ENCODE measurements at places on chromosomes 3 and 15. TPM values are rescaled to one million over a fixed set of nuclear protein-coding genes. Genes with fewer than 3 reads are reported as not detected.

The SLC2A2 gene
- not detected for total RNA-seq

- no peak for DNase-seq
- H3K4me3 ChIP-seq: no peak overlapping the region
- no peaks in the 10 kb centered on the region for H3K4me1 ChIP-seq
- H3K36me3 ChIP-seq: no peaks in the 10 kb centered on the region
These were observed 386.5 kb downstream of the LRTM1 start for GRCh38 chr3:54541369-54541768.

DNA sequence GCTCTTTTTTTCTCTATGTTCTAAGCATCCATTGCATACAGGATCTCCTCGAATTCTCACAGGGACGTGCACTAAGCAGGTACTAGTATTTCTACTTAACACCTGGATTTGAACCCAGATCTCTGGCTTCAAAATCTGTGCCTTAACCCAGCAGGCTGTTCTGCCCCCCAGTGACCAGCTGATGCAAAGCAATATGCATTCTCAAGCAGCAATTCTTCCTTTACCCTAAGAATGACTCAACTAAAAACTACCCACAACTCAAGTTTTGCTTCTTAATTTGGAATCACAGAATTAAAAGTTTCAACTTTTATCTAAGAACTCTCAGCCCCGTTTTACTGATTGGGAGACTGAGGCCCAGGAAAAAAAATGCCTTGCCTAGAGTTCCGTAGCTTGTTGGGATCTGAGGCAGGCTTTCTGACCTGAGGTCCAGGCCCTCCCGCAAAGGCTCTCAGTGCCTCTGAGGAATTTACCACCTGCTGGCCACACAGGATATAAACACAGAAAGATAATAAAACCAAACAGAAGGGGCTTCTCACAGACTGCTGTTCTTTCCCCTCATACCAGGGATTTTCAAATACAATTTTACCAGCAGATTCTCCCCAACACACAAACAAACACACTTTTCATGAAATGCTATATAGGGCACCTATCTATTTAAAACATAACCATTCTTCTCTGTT is 115.4 kb upstream of the RAD18 start:
- DNase-seq: no peak
- H3K27me3 ChIP-seq: no peaks in the 10 kb centered on the region
- peaks cover 16% of the 10 kb centered on the region for H3K36me3 ChIP-seq
- peaks cover 8% of the 10 kb centered on the region for H3K4me1 ChIP-seq
- H3K27ac ChIP-seq: no peak overlapping the region

GRCh38 chr3:124745756-124746155 is 15.5 kb downstream of the UMPS start:
- H3K4me1 ChIP-seq: no peaks in the 10 kb centered on the region
- peaks cover 51% of the 10 kb centered on the region for H3K36me3 ChIP-seq
- no peak overlapping the region for H3K4me3 ChIP-seq
- H3K27me3 ChIP-seq: no peaks in the 10 kb centered on the region
- H3K27ac ChIP-seq: no peak overlapping the region

DNA sequence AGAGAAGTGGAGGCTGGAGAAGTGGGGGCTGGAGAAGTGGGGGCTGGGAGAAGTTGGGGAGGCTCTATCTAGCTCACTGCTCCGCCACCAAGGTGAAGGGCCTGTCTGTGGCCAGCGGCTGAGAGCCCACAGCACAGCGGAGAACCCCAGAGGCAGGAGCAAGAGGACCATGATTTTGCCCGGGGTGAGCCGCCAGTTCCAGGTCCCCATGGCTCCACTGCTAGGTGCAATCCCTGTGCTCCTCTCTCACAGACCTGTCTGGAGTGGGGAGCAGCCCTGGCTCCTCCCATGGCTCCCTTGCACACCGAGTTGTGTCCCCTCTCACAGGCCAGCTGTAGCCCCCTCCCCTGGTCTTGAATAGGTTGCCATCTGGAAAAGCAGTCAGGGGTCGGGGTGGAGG is 4.7 kb upstream of the NRROS start:
- H3K4me3 ChIP-seq: no peak overlapping the region
- DNase-seq: no peak
- H3K27ac ChIP-seq: no peak overlapping the region
- peaks cover 2% of the 10 kb centered on the region for H3K4me1 ChIP-seq
- H3K27me3 ChIP-seq: no peaks in the 10 kb centered on the region

GRCh38 chr3:179943117-179943880 is 93.4 kb downstream of the PEX5L start:
- no peak overlapping the region for H3K27ac ChIP-seq
- H3K4me1 ChIP-seq: no peaks in the 10 kb centered on the region
- no peaks in the 10 kb centered on the region for H3K27me3 ChIP-seq
- H3K36me3 ChIP-seq: no peaks in the 10 kb centered on the region
- no peak overlapping the region for H3K4me3 ChIP-seq
- DNase-seq: no peak

- peaks cover 4% of the 10 kb centered on the region for H3K4me1 ChIP-seq
- no peak overlapping the region for H3K4me3 ChIP-seq
- no peak overlapping the region for H3K27ac ChIP-seq
- no peaks in the 10 kb centered on the region for H3K27me3 ChIP-seq
These were observed 19.6 kb downstream of the PLXNA1 start for GRCh38 chr3:127002195-127003174.

DNA sequence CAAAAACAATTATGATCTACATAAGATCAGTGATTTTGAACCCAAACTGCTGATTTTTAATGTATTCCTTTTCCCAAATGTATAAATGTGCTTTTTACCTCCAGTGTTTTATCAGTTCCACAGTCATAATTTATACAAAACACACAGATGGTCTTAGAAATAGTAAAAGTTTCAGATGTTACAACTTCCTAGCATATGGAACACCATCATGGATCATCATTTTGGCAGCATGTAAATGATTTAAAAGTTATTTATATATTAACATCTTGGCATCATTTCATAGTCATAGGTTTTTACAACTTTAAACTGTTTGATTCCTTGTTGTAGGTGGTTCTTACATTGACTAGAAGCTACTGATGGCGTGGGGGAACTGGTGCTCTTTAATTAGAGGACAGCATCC is 1025.3 kb downstream of the ROBO1 start:
- no peaks in the 10 kb centered on the region for H3K27me3 ChIP-seq
- H3K27ac ChIP-seq: no peak overlapping the region
- H3K4me1 ChIP-seq: peaks cover 2% of the 10 kb centered on the region
- H3K4me3 ChIP-seq: no peak overlapping the region
- H3K36me3 ChIP-seq: no peaks in the 10 kb centered on the region
- DNase-seq: no peak

The SNTN gene
- total RNA-seq: not detected

DNA sequence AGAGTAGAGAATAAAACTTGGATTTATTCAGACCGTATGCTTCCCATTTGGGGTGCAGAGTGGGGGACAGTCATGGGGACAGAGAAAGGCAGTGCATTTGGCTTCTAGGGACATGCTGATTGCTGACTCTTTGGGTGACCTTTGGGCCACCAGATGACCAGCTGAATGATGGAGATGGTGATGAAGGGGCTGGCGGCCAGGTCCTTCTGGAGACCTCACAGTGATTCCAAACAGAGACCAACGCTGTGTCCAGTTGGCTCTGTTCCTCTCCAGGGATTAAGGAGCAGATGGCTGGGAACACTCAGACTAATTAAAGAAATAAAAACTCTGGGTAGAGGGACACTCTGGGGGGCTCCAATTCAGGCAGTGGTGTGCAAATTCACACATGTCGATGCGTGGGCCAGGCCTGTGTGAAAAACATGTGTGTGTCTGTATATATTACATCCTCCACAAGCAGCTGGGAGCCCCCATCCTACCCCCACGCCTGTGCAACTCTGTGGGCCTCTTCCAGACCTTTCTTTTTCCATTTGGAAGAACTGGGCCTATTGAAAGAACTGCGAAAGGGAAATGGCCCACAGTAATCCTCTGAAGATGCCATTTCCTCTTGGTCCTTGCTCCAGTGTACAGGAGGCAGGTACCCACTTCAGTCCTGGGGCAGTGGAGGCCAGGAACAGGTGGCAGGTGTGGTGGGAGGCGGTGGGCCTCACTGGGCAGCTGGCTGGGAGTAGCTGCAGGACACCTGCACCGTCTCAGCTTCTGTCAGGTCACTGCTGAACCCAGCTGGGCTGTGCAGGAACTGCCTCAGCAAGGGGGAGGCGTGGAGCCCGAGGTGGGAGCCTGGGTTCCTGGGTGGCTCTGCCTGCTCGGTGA is 8.9 kb downstream of the XIRP1 start:
- DNase-seq: no peak
- H3K4me1 ChIP-seq: peaks cover 7% of the 10 kb centered on the region
- no peak overlapping the region for H3K4me3 ChIP-seq
- no peaks in the 10 kb centered on the region for H3K27me3 ChIP-seq
- no peaks in the 10 kb centered on the region for H3K36me3 ChIP-seq

GRCh38 chr3:143731776-143732175 is 116.5 kb downstream of the SLC9A9 start:
- H3K4me1 ChIP-seq: no peaks in the 10 kb centered on the region
- H3K27me3 ChIP-seq: no peaks in the 10 kb centered on the region
- no peak overlapping the region for H3K27ac ChIP-seq
- no peaks in the 10 kb centered on the region for H3K36me3 ChIP-seq
- no peak overlapping the region for H3K4me3 ChIP-seq
- DNase-seq: no peak

The AGBL1 gene
- total RNA-seq: not detected

DNA sequence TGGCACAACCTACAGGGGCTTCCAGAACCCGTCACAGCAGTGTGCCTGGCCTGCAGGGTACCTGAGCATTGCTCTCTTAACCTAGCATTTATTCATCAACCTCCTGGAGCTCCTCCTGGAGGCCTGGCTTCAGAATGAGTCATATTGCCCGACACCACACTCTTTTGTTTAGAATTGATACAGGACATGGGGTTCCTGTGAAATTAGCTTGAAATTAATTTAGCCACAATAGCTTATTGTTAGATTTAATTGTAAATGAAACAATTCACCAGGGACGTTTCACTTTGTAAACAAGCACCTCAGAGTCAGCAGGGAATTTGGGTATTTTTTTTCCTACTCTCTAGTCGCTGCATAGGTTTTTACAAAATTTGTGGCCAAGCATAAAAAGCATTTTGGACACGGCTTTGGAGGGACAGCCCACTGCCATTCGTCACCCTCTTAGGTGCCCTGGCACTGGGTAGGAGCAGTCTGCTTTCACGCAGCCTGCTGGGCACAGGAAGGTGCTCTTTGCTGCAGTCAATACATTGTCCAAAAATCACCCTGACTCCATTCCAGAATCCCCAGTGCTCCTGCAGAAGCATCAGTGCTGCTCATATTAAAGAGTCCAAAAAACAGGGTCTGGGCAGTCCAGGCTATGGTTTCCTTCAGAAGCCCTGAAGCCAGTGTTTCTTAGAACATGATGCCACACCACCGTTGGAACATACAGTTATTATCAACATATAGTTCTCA is 60.8 kb upstream of the MEF2A start:
- H3K36me3 ChIP-seq: no peaks in the 10 kb centered on the region
- H3K27ac ChIP-seq: no peak overlapping the region
- no peaks in the 10 kb centered on the region for H3K4me1 ChIP-seq
- no peak overlapping the region for H3K4me3 ChIP-seq
- H3K27me3 ChIP-seq: no peaks in the 10 kb centered on the region
- DNase-seq: no peak

The ATRIP gene
- total RNA-seq: 17.5 TPM

- no peak overlapping the region for H3K4me3 ChIP-seq
- peaks cover 8% of the 10 kb centered on the region for H3K36me3 ChIP-seq
- no peak for DNase-seq
- no peaks in the 10 kb centered on the region for H3K4me1 ChIP-seq
These were observed 124.1 kb downstream of the TMEM108 start for GRCh38 chr3:133162265-133162664.

The CD80 gene
- not detected for total RNA-seq

The GUCA1C gene
- total RNA-seq: not detected

DNA sequence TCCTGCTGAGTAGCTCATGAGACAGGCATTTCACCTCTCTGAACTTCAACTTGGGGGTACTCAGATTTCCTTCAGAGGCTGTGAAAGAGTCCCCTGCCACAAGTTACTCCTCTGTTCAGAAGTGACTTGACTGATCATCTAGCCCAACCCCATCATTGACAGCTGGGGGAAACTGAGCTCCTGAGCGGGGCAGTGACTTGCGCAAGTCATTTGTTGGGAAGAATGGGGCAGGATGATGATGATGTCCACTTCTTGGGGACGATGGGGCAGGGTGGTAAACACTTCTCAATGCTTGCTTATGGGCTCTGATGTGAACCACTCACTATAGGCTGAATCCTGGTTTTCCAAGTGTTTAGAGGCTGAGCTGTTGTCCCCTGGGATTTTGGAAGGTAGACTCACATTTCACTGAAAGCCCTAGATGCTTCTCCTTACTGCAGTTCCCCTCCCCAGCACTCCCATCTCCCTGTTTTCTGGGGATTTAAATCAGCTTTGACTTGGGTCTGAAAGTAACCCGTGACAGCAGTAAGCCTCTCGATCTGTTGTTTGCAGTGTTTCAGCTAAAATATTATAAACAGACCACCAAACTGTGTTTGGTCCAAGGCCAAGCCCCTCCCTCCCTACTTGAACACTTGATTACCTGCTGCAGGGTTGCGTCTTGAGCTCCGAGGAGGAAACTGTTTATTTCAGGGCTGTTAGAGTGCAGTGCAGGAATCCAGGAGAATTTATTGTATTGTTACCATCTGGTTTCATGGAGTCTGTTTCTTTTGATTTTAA is 25.1 kb downstream of the SMAD3 start:
- no peak overlapping the region for H3K4me3 ChIP-seq
- no peak for DNase-seq
- no peaks in the 10 kb centered on the region for H3K36me3 ChIP-seq
- H3K4me1 ChIP-seq: peaks cover 14% of the 10 kb centered on the region
- no peaks in the 10 kb centered on the region for H3K27me3 ChIP-seq
- H3K27ac ChIP-seq: no peak overlapping the region

DNA sequence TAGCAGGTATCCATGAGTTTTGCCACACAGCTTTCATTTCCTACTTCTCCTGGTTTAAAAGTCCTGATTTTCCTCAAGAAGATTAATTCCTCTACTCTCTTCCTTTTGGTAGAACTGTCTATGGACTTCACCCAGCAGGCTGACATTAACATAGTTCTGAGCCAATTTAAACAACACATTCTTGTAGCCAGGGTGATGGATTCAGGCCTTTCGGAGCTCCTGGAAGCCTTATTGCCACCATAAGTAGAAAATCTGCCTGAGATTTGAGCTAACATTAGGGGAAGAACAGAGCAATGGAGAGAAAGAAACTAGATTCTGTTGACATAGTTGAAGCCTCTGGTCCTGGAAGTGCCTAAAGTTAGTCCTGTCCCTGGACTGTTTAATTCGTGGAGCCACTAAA is 449.8 kb downstream of the TAFA4 start:
- H3K36me3 ChIP-seq: no peaks in the 10 kb centered on the region
- no peak overlapping the region for H3K27ac ChIP-seq
- H3K4me3 ChIP-seq: no peak overlapping the region
- H3K27me3 ChIP-seq: no peaks in the 10 kb centered on the region
- H3K4me1 ChIP-seq: no peaks in the 10 kb centered on the region

- DNase-seq: no peak
- no peak overlapping the region for H3K27ac ChIP-seq
These were observed 192.9 kb upstream of the CCDC54 start for GRCh38 chr3:107184375-107184774.

DNA sequence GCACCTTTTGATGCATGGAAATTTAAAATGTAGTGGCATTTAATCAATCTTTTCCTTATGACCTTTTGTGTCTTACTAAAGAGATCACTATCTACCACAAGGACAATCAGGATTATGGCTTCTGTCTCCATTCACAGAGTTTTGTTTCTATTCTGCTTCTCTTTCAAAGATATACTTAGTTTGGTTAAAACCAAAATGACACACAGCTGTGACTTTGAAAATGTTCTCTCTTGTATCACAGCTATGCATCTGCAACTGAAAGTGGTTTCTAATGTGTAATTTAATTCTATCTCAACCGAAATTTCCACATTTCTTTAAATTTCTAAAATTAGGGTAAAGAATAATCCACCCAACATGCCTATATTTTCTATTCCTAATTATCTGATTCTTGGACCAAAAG is 27.7 kb downstream of the HLTF start:
- no peak overlapping the region for H3K4me3 ChIP-seq
- H3K27me3 ChIP-seq: no peaks in the 10 kb centered on the region
- H3K36me3 ChIP-seq: peaks cover 29% of the 10 kb centered on the region
- H3K4me1 ChIP-seq: no peaks in the 10 kb centered on the region
- H3K27ac ChIP-seq: no peak overlapping the region
